SW 1271 (cell line): ENCODE measurements at places on chromosomes 2 and 18.

- no peak for DNase-seq
Observed at GRCh38 chr2:38763228-38763627, 12.1 kb upstream of the SRSF7 start.

- DNase-seq: no peak
Observed at GRCh38 chr2:159941729-159942128, 120.7 kb downstream of the PLA2R1 start.

- no peak for DNase-seq
Observed at GRCh38 chr2:133674433-133675331, 106.4 kb upstream of the NCKAP5 start.

- no peak for DNase-seq
Observed at GRCh38 chr2:172496160-172496608, 59.7 kb upstream of the PDK1 start.

GRCh38 chr18:58570360-58571064 lies 58.4 kb downstream of the ALPK2 start:
- no peak for DNase-seq

DNA sequence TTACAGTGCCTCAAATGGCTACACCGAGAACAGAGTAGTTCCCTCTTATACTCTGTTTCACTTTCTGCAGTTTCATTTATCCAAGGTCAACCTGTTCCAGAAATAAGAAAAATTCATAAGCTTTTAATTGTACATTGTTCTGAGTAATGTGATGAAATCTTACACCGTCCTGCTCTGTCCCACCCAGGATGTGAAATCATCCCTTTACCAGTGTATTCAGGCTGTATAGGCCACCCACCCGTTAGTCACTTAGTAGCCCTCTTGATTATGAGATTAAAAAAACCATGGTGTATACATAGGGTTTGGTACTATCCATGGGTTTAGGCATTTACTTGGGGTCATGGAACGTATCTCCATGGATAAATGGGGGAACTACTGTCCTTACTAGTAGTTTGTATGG lies 29.8 kb downstream of the STARD6 start:
- no peak for DNase-seq

- DNase-seq: no peak
Observed at GRCh38 chr2:234495251-234496054, 1.4 kb downstream of the ARL4C start.

GRCh38 chr18:12301263-12302005 lies 6.6 kb upstream of the TUBB6 start:
- DNase-seq: no peak

DNA sequence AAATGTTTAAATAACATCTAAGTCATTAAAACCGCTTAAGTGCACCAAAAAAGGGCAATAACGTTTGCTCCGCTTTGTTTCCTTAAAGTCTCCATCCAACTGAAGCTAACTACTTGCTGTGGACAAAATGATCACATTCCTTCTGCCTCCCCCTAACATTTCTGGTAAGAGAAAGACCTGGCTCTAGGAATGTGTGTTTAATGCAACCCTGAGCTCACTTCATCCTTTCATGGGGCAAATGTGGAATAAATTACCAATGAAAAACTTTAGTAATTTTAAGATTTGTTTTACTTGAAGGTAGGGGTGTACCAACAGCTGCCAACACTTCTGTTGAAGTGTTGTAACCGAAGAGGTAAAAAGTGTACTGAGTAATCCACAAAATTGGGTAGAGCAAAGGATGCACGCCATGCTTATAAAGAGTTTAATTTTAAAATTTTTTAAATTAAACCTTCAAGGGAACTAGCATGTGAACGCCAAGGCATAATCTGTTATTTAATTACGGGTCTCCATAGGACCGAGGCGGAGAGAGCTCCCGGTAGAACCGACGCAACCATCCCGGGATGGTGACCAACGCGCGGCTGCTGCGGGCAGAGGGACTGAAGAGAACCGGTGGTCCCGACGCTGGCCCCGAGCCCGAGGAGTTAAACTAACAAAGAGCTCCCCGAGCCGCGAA lies 1.1 kb downstream of the HNRNPLL start:
- no peak for DNase-seq

DNA sequence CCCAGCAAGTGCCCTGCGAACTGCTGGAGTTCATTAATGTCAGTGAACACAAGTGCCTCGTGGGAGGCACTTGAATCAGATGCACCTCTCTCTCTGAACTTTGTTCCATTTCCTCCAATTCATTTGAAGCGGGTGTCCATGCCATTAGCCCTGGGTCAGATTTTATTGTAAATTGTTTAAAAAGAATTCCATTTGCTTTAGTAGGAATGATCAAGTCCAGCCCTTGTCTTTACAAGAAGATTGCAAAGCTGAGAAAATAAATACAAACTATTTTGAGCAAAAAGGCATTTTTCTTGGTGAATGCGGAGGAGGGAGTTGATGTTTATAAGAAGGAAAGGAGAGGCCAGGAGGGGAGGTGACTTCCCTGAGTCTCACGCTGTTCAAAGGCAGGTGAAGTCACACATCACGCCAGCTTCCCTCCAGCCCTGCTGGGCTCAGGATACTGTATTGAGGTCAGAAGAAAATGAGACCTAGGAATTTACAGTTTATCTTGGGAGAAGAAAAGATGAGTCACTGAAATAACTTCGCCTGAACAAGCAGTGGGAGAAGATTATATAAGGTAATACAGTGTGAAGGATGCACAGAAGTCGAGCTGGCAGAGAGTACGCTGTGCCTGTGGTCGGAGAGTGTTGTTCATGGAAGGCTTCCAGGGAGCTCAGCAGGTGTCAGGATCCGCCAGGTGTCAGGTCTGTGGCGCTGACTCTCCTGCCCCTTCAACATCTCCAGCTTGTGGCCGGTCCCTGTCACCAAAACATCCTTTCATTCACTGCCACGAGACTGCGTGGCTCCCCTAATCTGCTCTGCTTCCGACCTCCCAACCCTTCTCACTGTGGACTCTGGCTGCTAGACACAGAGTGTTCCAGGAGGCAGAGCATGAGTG lies 36.5 kb downstream of the EFR3B start:
- DNase-seq: peak; percentile 17
